ENCODE measurements at places on chromosomes 6 and 20. TPM values are rescaled to one million over a fixed set of nuclear protein-coding genes. Genes with fewer than 3 reads are reported as not detected.

PHACTR1 gene
- 2.5 TPM for total RNA-seq

SLC17A1 gene
- total RNA-seq: not detected

AARS2 gene
- total RNA-seq: 6.6 TPM

COL21A1 gene
- 9.6 TPM for total RNA-seq

DNA sequence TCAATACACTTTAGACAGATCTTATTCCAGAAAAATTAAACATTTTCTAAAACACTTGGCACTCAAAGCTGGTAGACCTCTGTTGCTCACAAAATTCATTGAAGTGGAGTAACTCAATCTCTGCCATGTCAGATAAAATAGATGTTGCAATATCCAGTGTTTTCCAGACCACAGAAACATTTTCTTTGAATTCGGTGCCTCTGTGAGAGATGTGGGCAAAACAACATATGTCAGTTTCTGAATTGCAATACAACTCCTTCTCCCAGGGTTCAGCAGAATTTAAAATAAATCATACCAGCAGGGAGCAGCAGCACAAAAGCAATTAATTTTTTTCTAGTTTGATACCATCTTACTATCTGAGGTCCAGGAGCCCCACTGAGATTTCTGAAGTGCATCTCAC lies 11.3 kb upstream of the PKHD1 start:
- no peak for DNase-seq

- no peak for DNase-seq
Measured at GRCh38 chr6:114068116-114068515, 97.2 kb upstream of the HDAC2 start.

GRCh38 chr20:25247518-25247955 lies 348 bp upstream of the PYGB start:
- DNase-seq: no peak

- no peak for DNase-seq
Measured at GRCh38 chr6:152351742-152352141, 285.4 kb downstream of the SYNE1 start.

DNA sequence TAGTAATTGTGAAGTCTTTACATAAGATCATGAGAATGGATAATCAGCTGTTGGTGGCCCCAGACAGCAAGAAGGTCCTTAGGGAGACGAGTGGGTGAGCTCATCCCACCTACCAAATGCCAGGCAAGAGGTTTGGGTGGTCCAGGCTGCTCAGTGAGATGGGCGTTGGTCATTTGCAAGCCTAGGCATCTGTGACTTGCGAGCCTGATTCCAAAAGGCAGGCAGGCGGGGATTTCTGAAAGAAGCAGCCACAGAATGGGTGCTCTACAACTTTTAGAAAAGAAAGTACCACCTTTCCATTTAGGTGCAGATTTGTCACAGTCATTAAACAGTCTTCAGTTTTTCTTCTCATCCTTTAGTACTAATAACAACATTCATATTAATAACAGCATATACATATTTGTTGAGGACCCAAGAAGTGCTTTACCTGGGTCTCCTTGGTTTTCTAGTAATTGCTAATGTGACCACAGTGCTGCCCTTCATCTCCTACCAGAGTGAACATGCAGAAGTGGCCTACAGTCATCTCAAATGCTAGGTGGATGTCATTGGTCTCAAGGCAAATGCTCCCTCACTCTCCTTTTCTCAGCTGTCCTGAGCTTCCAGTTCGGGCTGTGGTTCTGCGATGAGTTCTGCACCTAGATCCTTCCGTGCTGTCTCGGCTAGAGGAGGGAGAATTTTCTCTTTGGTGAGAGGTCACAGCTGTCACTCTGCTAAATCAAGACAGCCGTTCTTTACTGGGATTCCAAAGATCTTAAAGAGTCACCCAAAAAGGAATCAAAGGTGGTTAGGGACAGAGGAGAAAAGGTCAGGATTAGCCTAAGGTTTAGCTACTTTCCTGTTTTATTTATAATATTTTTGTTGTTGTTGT lies 2.7 kb downstream of the WRNIP1 start:
- DNase-seq: no peak

DNA sequence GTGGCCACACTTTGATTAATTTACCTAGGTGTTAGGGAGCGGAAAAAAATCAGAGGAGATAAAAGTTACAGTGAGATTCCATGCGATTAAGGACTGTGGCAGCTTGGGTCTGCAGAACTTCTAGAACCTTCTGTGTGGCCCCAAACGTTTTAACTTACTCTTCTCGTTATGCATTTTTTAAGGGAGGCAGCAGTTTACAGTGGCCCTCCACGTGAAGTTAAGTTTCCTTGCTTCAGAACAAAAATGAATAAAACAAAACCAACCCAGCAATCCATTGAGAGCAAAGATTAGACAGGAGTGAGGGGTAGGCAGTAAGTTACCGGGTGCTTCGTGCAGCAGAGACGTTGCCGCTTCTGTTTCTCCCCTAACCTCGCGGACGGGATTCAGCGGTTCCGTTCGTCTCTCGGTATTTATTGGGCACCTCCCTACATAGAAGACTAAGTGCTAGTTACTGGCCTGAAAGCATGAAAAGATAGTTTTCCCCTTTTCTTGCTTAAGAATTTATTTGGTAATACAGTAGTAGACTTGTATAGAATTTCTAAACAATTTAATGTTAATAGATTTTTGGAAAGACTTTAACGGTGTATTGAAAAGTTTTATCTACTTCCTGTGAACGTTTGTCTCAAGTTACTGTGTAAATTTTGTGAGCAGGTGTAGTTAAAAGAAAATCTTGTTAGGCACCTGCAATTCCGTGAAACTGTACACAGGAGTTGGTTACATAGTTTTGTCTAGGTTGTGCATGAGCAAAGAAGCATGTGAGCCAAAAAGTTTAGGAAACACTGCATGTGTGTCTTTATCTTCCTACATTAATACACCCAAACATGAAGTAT lies 1.1 kb downstream of the BAG2 start:
- DNase-seq: no peak

- DNase-seq: peak; percentile 37
Measured at GRCh38 chr20:19376451-19377229, 164.2 kb downstream of the SLC24A3 start.

DNA sequence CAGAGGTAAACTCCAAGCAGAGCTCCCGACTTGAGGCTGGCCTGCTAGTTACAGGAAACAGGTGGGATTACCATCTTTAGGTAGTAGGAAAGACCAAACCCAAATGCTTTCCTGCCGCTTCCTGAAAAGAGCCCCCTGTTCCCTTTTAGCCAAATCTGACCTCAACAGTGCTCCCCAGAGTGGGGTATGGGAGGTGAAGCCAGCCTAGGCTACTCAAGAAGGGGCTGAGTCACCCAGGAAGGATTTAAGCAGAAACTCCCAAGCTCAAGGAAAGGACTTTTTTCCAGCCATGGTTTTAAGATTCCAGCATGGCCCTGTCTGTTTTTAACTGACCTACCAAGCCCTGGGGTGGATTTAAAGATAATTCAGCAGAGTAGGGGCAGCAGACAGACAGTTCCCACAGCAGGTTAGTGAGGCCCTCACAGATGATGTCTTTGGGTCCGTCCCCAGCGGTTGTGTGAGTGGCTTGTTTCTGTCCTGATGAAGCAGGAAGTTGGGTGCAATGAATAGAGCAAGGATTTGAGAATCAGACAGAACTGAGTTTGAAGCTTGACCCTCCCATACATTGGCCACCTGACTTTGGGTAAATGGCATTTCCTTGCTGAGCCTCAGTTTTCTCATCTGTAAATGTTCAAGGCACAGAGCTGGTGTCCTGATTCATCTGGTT lies 76.9 kb upstream of the MAFB start:
- DNase-seq: no peak

- peak; percentile 45 for DNase-seq
Measured at GRCh38 chr6:169231790-169232506, 21.7 kb downstream of the THBS2 start.

Measured in esophagus muscularis mucosa (tissue), 4 donors.